ENCODE measurements at places on chromosomes 3 and 15.
A peak's percentile ranks its signal among the peaks of the same experiment; 100 is the strongest.

- DNase-seq: no peak
These were observed 278.0 kb upstream of the TBL1XR1 start for GRCh38 chr3:177475356-177475665.

GRCh38 chr3:196619223-196619622 is 20.3 kb upstream of the NRROS start:
- DNase-seq: no peak

DNA sequence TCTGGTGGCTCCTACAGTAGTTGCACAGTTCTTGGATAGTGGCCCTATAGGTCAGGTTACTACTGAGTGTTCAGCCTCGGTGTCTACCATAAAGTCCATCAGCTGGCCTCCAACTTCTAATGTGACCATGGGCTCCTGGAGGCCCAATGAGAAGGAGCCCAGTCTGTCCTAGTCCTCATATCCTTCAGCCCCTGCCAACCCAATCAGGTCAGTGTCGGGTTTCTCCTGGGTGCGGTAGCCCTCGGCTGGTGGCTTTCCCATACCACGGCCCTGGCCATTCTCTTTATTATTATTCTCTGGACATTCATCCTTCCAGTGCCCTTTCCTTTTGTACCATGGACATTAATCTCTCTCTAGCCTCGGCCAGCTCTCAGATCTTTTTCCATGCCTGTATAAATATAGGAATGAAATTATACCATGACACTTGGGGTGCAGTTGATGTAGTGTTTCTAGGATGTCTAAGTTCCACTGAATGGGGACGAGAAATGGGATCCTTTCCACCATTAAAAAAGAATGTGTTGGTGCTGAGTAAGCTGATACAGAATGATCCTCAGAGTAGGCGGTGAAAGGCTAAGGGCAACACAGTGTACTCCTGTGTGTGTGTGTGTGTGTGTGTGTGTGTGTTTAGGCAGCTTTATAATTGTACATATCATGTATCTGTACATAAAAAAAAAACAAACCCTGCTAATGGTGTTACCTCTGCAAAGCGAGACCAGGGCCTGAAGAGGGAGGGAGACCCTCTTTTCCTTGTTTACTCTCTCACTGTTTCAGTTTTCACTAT is 19.3 kb upstream of the NOX5 start:
- DNase-seq: no peak

GRCh38 chr3:159829539-159830227 is 159.0 kb upstream of the IL12A start:
- DNase-seq: no peak

GRCh38 chr3:64353226-64353625 is 128.0 kb upstream of the PRICKLE2 start:
- no peak for DNase-seq

- DNase-seq: peak; percentile 63
These were observed 7.1 kb downstream of the SCAMP2 start for GRCh38 chr15:74866090-74866489.
